Germinal center (tissue), 1 donor: ENCODE measurements at places on chromosomes 2 and 18.
A peak's percentile ranks its signal among the peaks of the same experiment; 100 is the strongest.

DNA sequence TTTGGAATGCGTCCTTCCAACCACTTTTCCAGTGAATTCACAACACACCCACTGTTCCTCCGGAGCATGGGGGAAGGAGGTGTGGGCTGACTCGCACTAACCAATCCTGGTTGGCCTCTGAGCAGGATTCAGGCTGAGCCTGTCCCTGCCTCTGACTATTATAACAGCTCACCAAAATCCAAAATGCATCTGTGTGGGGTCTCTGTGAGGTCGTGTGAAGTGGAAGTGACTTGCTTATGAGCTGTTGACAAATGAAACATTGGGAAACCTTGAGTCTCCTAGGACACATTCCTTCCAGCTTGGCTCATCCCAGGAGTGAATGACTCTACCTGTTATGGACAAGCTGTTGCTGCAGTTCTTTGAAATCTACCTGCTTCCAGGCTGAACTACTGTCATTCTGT is 1.5 kb downstream of the CIDEA start:
- DNase-seq, result no peak

DNA sequence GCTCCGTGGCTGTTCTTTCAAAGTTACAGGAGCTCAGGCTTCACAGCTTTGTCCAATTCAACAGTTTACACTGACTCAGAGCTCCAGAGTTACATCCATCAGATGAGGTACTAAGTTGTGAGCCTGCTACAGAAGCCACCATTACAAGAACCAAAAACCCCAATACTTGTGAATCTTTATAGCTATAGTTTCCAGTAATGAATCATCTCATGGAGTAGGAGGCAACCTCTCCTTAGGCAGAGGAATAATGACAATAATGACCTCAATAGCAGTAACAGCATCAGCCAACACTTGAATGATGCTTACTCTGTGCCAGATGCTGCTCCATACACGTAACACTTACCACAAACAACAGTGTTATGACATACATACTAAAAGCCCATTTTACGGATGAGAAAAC is 3.6 kb downstream of the ZC3H8 start:
- no peak for DNase-seq

GRCh38 chr18:56118422-56118821 is 520.0 kb downstream of the TXNL1 start:
- no peak for DNase-seq

DNA sequence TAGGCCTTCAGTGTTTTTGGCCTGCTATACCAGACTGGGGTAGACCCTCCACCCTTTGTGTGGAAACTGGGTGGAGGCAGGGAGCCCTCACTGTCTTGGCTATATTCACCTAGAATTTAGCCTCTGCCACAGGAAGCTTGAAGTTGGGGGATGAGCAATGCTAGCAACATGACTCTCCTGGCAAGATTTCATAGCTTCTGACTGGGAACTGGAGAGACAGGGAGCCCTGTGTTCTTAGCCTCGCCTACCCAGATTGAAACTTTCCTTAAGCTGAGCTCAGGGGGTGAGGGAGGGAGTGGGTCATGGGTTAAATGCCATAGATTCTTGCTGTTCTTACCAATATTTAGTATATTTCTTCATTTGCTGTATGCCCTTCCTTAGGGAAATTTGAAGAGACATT is 46.8 kb upstream of the FAM98A start:
- DNase-seq, result no peak

DNA sequence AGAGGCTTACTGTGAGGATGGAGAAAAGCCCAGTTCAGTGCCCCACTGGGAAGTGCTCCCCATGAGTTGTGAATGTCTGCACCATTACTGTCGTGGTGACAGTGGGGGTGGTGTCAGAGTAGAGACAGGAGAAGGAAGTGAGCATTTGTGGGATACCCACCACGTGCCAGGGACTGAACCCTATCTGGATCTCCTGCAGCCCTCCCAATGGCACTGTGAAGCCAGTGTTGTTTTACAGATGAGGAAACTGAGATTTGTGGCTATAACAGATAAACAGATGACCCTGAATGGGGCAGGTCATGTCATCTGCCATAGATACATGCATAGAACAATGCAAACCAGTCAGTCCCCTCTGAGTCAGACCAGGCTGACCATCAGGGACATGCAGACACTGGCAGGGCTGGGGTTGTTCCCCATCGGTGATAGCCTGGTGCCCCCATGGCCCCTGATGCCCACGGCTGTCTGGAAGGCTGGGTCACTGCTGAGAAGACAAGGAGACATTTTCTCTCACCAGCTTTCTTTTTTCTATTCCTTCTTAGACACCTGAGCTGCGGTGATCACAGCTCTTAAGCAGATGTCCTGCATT is 60.8 kb downstream of the EMILIN2 start:
- DNase-seq, result no peak

DNA sequence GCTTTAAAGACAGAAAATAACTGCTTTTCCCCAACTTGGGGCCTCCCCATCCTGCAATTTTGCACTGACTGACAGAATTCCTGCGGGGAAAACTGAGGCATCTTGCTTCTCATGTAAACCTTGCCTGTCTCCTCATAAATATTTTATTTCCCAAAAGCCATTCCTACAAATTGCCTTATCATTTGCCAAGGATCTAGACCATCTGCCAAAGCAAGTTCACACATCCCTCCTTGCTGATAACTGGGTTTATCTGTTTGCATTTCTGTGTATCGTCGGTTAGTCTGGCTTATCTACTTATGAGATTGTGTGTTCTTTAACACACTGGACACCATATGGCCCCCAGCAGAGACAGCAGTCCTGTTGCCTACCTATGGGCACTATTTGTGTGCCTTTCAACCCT is 3.0 kb upstream of the CNGA3 start:
- DNase-seq, result no peak

DNA sequence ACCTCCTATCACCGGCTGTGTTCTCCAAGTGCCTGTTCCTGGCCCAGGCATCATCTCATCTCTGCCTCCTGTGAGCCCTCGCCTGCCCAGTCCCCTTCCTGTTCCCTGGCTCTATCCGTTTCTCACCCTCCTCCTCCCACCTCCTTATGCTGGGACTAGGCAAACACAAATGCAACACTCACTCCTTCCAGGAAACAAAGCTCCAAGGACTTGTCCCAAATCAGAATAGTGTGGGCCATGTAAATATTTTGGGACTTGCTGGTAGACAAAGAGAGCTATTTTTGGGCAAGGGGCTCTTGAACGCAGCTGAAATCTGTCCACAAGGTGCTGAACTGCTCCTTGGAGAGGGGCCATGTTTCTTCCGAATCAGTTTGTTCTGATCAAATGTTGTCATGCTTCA is 25.3 kb downstream of the MBP start:
- no peak for DNase-seq

- no peak for DNase-seq
Observed at GRCh38 chr2:145203891-145204290, 684.0 kb upstream of the ZEB2 start.

DNA sequence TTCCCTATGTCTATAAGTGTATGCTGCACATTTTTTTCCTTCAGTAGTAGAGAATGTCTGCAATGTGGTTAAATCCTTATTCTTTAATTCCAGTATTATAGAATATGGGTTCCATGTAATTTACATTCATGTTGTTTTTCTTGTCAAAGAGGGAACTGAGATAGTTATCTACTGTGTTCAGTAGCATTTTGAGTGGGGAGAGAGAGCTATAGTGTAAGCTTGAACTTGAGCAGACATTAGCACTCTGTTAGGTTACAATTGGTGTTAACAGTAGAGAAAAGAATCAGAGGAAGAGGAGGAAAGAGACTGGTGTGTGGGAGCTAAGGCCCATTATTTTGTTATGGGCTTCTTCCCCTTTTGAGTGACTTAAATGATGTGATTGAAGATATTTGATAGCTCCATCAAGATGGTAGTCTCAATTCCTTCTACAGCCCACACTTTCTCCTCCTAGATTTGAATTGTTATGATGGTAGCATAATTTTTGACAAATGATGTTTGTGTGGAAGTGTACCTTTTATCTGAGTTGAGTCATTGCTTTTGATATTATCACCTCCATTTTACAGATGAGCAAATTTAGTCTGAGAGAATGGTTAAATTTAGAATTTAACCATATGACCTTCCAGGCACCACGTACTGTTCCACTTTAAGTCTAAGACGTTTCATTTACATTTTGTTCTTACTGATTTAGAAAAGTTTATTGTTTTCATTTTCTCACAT is 71.3 kb downstream of the FMNL2 start:
- DNase-seq, result no peak

DNA sequence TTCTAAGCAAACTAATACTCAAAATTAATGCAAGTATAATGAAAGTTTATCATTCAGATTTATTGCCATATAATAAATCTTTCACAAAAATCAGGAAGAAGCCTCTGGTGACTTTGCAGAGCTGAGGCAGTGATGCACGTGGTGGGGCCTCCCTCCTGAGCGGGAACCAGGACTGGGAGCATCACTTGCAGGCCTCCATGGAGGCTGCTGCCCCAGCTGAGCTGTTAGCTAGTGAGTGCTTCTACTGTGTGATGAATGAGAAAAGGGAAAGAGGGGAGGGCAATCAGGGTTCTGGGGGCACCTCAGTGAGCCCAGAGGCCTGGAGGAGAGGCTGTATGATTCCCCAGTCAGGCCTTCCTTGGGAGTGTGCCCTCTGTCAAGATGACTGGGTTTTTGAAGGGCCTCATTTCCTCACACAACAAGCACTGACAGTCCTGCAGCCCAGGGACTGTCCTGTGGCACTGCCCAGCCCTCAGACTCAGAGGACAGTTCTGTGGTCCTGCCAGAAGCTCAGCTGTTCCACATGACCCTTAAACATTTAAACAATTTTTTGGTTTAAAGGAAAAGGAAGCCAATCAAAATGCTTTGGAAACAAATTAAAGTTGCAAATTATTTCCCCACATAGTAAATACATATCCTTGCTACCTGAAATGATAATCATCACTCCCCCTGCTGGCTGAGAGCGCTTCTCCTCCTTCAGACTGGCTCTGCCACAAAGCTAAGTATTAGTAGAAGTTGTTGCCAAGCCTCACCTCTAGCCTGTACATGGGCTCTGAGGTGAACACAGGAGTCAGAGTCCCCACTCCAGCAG is 90.9 kb upstream of the SMAD7 start:
- peak; percentile 28 for DNase-seq

DNA sequence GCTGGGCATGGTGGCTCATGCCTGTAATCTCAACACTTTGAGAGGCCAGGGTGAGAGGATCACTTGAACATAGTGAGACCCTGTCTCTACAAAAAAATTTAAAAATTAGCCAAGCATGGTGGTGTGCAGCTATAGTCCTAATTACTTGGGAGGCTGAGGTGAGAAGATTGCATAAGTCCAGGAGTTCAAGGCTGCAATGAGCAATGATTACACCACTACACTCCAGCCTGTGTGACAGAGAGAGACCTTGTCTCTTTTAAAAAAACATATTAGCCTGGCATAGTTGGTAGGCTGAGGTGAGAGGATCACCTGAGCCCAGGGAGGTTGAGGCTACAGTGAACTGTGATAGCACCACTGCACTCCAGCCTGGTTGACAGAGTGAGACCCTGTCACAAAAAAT is 13.7 kb downstream of the TRAPPC8 start:
- no peak for DNase-seq

DNA sequence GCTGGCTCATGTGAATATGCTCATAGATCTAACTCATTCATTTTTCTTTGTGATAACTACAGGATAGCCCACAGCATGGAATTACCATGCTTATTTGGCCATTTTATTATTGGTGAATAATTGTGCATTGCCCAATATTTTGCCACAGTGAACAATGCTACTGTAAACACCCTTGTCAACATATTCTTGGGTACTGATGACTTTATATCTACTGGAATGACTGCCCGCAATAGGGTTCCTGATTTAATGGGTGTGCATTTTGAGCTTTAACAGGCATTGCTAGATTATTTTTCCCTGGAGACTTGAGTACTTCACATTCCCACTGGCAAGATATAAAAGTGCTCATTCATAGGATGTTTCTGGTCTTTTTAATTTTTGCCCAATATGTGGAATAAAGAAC is 42.7 kb upstream of the EVA1A start:
- DNase-seq, result no peak

DNA sequence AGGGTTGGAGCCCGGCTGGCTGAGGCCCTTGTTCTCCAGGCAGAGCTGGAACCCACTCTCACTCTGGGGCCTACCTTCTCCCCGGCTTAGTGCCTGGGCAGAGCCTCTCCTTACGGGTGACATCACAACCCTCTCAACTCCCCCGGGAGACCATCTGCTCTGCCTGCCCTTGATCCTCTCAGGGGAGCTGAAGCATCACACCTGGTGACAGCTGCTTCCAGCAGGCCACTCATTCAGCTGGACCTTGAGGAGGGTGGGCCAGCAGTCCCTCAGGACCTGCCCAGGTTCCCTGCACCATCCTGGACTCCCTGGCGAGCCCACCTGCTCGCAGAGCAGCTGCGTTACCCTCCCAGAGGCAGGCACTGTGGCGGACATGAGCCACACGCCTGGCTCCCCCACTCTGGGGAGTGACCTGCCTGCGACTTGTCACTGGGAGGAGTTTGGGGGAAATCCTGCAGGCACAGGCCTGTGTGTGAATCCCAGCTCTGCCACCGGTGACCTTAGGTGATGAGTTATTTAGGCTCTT is 13.1 kb downstream of the HS6ST1 start:
- peak; percentile 92 for DNase-seq

DNA sequence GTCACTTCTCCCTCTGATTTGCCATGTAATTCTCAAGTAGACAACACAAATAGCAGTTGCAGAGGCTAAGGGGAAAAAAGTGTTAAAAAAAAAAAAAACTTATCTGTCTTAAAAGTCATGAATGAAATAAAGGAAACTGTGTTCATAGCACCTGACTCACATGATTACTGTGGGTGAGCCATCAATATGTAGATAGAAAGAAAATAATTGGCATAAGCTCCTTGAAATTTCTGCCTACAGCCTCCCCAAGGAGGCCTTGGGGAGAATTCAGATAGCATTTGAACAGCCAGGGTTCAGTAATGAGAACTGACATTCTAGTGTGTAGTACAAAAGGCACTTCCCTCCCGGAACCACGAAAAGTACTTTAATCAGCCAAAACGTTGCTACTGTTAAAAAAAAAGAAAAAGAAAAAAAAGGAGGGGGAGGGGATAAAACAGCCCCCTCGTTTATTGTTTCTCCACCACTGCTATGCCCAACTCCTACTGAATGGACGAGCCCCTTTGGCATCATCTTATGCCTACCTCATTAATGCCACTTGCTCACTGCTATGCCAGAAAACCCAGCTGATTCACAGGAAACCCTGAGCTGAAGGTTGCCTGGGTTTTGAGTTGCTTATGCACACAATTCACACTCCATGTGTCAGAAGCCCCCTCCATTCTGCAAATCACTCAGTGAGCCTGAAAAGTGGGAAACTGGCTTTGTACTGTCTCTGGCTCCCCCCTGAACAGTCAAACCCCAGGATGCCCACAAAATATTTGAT is 65.5 kb upstream of the KLF7 start:
- DNase-seq, result no peak

DNA sequence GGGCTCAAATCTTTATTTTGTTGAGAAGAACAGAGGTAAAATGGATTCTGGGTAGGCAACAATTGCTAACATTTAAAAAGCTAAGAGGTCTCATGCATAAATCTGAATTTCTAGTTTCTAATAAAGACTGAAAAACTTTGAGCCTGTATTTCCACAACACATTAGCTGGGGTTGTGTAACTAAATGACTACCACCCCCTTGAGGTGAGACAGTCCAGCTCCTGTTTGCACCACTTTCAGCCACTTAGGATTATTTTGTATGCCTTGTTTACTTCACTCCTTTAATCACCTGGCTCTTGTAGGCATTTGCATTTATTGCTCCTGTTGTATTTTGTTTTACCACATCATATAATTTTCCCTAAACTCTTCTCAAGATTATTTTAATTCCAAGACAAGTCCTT is 376.6 kb downstream of the PTH2R start:
- no peak for DNase-seq

- DNase-seq, result no peak
Observed at GRCh38 chr2:11865805-11866204, 119.4 kb downstream of the LPIN1 start.

- no peak for DNase-seq
Observed at GRCh38 chr18:62044490-62045000, 142.3 kb downstream of the PIGN start.
